ENCODE measurements at places on chromosomes 16 and 17.

DNA sequence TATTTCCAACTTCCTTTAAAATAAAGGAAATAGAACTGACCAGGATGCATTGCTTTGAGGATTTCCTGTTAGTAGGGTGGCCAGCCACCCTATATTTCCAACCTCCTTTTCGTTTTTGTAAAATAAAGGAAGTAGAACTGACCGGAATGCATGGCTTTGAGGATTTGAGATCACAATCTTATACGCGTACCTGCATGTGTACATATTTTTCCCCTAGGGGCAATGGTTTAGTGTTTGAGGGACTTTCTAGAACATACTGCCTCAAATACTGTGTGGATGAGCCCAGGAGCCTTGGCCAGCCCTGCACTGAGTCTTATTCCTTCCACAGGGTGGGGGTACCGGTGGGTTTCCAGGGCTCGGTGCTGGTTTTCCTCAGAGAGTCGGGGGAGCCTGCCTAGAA, 25.6 kb downstream of the MAPK8IP3 start:
- DNase-seq = no peak

- DNase-seq = no peak
Observed at GRCh38 chr16:85526185-85526974, 86.7 kb upstream of the GSE1 start.

- no peak for DNase-seq
Observed at GRCh38 chr17:17108451-17109049, 66.3 kb downstream of the MPRIP start.

DNA sequence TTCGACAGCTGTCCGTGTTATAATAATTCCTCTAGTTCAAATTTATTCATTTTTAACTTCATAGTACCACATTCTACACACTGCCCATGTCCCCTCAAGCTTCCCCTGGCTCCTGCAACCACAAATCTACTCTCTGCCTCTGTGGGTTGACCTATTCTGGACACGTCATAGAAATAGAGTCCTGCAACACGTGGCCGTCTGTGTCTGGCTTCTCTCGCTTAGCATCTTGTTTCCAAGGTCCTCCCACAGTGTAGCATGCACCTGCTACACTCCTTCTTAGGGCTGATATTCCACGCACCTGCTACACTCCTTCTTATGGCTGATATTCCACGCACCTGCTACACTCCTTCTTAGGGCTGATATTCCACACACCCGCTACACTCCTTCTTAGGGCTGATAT, 16.5 kb downstream of the SCGB1C2 start:
- no peak for DNase-seq

DNA sequence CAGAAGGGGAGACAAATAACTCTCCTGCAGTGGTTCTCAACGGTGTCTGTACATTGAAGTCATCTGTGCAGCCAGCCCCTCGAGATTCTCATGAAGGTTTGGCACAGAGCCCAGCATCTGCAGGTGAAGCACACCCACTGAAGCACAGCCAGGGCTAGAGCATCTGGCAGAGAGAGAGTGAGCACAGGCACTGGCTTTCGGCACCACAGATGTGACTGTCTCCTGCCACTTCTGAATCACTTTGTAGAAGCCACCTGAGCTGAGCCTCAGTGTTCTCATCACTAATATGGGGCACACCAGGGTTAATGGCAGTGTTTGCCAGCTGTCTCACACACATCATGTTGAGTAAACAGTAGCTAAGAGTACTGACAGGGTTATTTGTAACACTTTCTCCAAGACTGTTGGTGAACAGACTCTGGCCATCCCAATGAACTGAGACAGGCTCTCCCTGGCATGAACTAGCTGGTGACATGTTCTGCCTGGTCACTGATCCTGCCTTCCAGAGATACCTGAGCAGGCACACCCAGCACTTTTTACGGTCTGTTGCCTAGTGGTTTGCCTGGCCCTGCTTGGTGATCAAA, 10.9 kb downstream of the HSPB9 start:
- no peak for DNase-seq

- DNase-seq = no peak
Observed at GRCh38 chr17:52678211-52678610, 519.7 kb upstream of the CA10 start.

- no peak for DNase-seq
Observed at GRCh38 chr16:82527101-82527500, 99.7 kb upstream of the CDH13 start.

Data from femur (tissue), 1 donor.